Vagina (tissue), 2 donors: ENCODE measurements at places on chromosomes 13 and 19.

- DNase-seq, result no peak
Observed at GRCh38 chr19:28549680-28550277, 663.2 kb downstream of the UQCRFS1 start.

DNA sequence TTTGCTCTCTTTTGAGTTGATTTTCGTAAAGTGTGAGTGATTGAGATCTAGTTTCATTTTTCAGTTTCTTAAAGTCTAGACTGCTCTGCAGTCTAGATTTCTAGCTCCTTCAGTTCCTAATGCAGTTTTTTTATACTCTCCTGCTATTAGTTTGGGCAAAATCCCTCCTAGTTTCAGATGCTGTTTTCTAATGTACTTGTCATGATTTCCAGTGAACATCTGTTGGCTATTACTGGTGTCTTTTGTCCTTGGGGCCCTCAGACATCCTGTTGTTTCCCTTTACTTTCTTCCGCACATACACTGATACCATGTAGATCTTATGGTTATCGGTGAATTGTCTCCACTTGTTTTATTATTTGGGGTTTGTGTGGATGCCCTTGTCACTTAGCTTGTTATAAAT, 292.1 kb downstream of the TDRD3 start:
- no peak for DNase-seq

DNA sequence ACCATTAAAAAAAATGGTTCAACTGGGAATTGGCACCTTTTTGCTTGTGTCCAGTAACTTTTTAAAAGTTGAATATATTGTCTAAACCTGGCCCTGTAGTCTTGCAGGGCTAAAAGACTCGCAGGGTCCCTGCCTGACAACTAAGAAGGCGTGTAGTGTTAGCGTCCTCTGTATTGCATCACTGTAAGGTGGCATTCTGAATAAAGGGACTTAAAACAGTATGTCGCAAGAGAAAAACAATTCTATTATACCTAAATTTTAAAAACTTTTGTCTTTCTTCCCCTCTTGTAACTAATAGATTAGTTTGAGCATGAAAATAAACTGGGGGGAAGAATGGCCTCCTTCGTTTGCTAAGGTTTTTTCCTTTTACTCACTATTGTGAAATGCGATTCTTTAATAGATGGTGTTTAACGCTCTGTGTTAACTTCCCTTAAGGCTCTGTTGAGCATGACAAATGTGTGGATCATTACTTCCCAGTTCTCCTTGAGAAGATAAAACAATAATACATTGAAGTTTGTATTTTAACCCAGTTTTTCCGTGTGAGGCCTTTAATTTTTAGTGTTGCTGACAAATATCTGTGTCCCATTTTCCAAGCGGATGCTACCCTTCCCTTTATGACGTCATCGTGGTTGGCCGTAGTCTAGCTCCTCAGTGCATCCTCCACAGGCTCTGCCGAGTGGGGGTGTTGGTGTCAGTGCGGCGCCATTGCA, 134.6 kb downstream of the KATNAL1 start:
- DNase-seq, result no peak

DNA sequence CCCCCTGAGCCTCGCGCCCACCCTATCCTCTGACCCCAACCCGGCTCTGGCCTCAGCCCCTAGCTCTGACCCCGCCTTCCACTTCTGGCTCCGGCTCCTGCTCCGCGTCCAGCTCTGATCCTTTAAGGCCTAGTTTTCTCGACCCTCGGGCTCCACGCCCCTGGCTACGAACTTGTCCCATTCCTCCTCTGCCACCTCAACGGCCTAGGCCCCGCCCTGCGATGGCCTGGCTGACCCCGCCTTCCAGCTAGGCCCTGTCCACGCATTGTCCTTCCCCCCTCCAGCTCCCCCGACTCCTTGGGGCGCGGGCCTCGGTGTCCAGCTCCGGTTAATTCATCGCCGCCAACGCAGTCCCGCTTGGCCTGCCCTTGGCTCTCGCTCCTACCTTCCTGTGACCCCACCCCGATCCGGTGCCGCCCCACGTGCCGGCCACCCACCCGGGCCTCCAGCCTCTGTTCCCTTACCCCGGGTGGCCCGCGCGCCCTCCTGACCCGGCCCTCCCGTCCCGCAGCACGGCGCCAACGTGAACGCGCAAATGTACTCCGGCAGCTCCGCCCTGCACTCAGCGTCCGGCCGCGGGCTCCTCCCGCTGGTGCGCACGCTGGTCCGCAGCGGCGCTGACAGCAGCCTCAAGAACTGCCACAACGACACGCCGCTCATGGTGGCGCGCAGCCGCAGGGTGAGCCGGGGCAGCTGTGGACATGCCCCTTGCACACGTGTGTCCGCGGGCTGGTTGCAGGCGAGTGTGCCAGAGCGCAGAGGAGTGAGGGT, 9.4 kb downstream of the BCL3 start:
- no peak for DNase-seq

- DNase-seq, result no peak
Observed at GRCh38 chr19:3494559-3494958, 5.9 kb downstream of the DOHH start.

DNA sequence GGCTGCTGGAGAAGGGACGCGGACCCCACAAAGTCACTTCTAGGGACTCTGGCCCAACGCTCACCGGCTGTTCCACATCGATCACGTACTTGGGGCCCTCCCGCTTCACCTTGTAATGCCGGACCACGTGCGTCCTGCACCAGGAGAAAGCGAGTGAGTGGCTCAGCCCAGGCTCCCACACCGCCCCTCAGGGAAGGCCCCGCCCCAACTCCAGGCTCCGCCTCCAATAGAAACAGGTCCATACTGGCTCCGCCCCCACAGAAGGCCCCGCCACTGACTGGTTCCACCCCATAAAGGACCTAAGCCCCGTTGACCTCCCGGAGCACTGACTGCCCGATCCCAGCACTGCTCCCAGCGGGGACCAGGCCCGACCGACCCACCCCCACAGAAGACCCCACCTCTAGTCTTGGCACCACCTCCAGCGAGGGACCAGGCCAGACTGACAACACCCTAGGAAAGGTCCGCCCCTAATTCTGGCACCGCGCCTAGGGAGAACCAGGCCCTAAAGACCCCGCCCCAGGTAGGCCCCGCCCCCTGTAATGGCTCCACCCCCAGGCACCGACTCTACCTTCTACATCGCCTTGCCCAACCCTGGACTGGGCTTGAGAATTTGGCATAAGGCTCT, 11.3 kb downstream of the STAP2 start:
- DNase-seq, result no peak

- no peak for DNase-seq
Observed at GRCh38 chr19:19297759-19298158, 22.6 kb downstream of the SUGP1 start.

- no peak for DNase-seq
Observed at GRCh38 chr13:66128692-66129269, 1101.4 kb downstream of the PCDH9 start.

- no peak for DNase-seq
Observed at GRCh38 chr19:2059422-2060201, 8.6 kb upstream of the MKNK2 start.

- no peak for DNase-seq
Observed at GRCh38 chr19:2148482-2149135, 2.8 kb downstream of the AP3D1 start.

GRCh38 chr13:25244123-25244522, 43.2 kb downstream of the MTMR6 start:
- no peak for DNase-seq
